ENCODE measurements at places on chromosomes 13 and 19. TPM values are rescaled to one million over a fixed set of nuclear protein-coding genes. Genes with fewer than 3 reads are reported as not detected.

GRCh38 chr19:14979476-14980255 is at the start of gene SLC1A6:
Gene SLC1A6 (minus strand): TSS chr19:14979864. CDS start chr19:14972910, 6,954 bp downstream.
- peak; percentile 34 for DNase-seq

The SLC35E1 gene
- total RNA-seq: 44.5 TPM

- no peak for DNase-seq
These were observed 16.4 kb downstream of the RCN3 start for GRCh38 chr19:49544154-49544553.

The ABCC4 gene
- 5.7 TPM for total RNA-seq

The IRGC gene
- not detected for total RNA-seq

DNA sequence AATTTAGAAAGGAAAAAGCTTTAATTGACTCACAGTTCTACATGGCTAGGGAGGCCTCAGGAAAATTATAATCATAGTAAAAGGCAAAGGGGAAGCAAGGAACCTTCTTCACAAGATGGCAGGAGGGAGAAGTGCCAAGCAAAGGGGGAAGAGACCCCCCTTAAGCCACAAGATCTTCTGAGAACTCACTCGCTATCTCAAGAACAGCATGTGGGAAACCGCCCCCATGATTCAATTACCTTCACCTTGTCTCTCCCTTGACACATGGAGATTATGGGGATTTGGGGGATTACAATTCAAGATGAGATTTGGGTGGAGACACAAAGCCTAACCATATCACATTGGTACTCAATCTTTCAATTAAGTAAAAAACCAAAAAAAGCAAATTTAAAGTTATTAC is 1778.7 kb upstream of the MIR17HG start:
- DNase-seq: no peak

DNA sequence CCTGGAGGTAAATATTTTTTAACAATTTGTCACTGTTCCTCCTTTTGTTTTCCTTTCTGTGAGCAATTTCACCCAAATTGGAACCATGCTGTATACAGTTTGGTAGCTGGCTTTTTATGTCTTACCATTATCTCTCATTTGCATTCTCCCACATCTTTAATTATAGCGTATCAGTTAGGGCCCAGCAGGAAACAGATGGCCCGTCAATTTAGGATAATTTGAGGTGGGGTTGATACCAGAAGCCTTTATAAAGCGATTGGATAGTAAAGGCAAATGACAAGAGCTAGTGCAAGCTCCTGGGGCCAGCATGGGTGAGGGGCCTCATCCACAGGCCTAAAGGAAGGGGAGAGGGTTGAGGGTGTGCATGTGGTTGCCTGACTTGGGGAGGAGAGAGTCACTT is 3.8 kb upstream of the IFNL4 start:
- no peak for DNase-seq

Measured in activated naive CD8-positive, alpha-beta T cell treated with anti-CD3 and anti-CD28 coated beads, Interleukin-2, amount 10 ng/mL, durations not matched to agents 7 days and 5 days (primary cell).